Stimulated activated CD8-positive, alpha-beta memory T cell treated with anti-CD3 and anti-CD28 coated beads, Interleukin-4, amount 100 ng/mL, for 48 hours (primary cell): ENCODE measurements at places on chromosomes 13 and 19.

- no peak for DNase-seq
Measured at GRCh38 chr19:43595605-43595998, 332 bp downstream of the IRGQ start.

DNA sequence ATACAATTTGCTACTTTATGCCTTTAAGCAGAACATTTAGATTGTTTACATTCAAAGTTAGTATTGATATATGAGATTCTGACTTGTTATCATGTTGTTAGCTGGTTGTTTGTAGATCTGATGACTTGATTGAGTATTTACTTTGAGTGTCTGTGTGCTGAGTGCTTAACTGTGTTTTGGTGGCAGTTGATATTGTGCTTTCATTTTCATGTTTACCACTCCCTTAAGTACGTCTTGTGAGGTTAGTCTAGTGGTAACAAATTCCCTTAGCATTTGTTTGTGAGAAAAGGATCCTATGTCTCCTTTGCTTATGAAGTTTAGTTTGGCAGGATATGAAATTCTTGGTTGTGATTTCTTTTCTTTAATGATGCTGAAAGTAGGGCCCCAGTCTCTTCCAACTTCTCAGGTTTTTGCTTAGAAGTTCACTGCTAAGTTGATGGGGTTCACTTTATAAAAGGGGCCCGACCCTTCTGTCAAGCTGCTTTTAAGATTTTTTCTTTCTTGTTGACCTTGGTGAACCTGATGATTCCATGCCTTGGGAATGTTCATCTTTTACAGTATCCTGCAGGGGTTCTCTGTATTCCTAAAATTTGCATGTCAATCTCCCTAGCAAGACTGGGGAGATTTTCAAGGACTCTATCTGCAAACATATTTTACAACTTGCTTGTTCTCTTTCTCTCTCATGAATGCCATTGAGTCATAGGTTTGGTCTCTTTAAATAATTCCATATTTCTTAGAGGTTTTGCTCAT, 1095.4 kb upstream of the PCDH20 start:
- DNase-seq, result no peak

DNA sequence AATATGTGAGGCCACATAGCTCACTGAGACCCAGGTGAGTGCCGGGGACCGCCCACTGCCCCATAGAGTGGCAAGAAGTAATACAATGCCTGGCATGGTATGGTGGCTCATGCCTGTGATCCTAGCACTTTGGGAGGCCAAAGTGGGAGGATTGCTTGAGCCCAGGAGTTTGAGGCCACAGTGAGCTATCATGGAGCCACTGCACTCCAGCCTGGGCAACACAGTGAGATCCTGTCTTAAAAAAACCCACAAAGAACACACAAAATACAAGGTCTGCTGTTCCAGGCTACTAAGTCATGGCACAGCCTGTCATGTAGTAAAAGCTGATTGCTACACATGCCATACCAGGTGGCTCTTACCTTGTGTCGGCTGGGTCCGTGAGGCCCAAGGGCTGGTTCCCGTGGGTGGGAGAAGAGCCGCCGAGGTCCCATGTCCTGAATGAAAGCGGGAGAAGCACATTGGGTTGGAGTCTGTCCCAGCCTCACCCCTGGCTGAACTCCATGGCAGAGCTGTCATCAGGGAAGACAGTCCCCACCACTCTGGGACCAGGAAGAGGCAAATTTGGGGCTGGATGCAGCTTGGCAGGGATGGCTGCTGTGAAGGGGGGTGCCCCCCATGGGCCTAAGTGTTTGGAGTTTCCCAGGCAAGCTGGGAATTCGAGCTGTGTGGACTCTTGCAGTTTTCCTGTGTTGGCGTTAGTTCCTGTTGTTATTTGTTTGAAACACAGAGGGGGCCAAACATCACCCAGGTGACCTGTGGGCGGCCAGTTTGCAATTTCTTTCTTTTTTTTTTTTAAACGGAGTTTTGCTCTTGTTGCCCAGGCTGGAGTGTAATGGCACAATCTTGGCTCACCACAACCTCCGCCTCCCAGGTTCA, 3.2 kb upstream of the FDX2 start:
- DNase-seq, result no peak

DNA sequence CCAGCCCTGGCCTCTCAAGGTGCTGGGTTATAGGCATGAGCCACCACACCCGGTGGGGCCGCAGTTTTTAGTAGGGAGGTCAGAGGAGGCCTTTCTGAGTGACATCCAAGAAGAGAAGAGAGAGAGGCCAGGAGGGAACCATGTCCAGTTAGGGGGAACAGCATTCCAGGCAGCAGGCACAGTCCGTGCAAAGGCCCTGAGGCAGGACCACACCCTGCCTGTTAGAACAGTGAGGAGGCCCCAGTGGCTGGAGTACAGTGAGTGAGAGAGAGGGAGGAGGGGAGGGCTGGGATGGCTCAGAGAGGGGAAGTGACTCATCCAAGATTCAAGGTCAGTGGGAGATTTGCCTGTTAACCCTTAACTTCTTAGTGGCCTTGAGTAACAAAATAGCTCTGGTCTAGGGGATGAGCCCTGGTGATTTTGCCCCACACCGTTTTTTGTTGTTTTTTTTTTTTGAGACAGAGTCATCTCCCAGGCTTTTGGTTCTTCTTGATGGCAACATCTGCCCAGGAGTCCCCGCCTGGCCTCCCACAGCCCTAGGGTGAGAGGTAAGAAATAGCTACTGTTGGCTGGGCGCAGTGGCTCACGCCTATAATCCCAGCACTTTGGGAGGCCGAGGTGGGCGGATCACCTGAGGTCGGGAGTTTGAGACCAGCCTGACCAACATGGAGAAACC, 2.7 kb upstream of the PLIN3 start:
- DNase-seq, result peak; percentile 57

GRCh38 chr13:69108486-69108885, 999.1 kb upstream of the ATXN8OS start:
- DNase-seq, result no peak

DNA sequence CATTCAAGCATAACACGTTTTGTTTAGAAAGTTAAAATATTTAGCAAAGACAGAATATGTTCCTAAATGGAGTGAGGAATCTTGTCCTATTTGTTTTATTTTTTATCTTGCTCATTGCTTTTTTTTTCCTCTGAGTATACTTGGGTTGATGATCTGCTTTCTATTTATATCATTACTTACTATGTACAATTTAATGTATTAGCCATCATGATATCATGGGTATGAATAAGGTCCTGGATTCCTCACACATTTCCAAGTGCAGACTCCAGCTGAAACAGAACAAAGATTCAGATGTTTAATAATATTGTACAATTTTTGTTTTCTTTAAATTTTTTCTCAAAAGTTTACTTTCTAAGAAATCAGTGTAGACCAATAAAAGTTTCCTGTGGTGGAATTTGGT, 388.2 kb downstream of the GPC6 start:
- no peak for DNase-seq

- DNase-seq, result no peak
Measured at GRCh38 chr19:39940221-39940833, 5.9 kb upstream of the FCGBP start.

DNA sequence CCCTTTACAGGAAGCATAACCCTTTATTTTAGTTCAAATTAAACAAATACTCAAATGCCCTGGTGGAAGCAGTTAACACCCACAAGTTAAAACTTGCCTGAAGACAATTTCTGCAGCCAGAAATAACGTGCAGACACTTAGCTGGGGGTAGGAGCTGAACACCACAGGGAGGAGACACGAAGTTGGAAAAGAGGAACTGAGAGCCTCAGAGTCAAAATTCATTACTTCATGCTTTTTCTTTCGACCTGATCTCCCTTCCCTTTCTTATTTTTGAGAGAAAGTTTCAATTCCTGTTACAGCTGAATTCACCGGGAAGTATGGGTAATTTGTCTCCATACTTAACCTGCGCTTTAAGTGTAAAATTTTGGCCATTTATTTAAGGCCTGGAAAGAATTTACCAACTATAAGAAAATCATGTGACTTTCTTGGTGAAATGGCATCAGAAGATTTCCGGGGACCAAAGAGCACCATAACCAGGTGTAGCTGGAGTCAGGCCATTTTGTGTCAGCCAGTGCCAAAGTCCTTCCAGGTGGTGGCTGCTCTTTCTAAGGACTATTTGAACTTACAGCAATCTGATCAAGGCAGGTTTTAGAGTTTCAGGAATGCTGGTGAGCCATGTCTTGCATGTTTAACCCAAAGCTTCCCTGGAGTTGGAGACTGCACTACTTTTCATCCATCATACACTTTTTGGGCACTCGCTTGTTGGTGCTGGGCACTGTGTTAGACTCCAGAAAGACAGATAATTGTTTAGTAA, 46.5 kb upstream of the RCBTB2 start:
- DNase-seq, result no peak

DNA sequence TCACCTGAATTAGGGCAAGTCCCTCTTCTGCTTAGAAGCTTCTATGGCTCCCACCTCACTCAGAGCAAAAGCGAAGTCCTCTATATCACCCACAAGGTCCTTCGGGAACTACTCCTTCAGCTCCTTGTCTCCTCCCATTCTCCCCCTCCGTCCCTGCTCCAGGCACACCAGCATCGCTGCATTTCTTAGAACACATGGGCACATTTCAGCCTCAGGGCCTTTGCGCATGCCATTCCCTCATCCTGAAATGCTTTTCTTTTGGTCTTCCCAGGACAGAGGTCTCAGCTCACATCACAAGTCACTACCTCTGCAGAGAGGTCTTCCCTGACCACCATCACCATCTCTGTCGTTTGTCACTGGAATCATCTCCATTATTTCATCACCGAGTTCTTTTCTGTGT, 4.0 kb downstream of the S1PR5 start:
- no peak for DNase-seq

DNA sequence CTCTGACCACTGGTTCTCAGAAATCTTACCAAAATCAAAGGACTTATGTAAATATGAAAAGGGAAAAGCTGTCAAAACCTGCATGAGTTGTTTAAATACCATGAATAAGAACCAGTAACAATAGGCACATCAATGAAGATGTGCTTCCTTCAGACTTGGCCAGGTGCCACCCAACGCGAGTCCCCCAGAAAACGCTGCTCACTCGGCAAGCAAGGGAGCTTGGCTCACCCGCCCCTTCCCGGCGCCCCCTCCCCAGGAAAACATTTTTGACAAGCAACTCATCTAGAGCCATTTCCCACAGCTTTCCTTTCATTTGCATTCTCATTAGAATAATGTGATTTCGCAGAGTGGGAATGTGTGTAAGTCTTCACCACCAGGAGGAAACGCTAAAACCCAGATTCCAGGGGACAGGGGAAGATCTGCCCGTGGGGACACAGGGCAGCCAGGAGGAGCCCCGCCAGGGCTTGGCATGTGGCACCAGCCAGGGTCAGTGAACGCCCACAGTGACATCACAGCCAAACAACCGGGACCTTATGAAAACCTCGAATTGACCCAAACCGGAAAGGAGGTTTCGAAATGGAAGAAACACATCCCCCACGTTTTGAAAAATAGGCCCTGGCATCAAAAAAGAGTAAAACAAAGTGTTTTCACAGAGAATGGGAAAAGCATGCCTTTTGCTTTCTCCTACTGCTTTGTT, 366.2 kb upstream of the TSHZ3 start:
- DNase-seq, result no peak

- DNase-seq, result no peak
Measured at GRCh38 chr19:41307090-41307875, 2.7 kb upstream of the CCDC97 start.

- no peak for DNase-seq
Measured at GRCh38 chr19:45037393-45038169, 1.3 kb upstream of the CLASRP start.

- DNase-seq, result no peak
Measured at GRCh38 chr13:113645329-113645728, 12.7 kb downstream of the ATP4B start.

GRCh38 chr19:19745496-19746285, 12.8 kb upstream of the ZNF14 start:
- DNase-seq, result peak; percentile 13

- no peak for DNase-seq
Measured at GRCh38 chr19:377801-378581, 31.0 kb downstream of the C2CD4C start.
